ENCODE measurements at places on chromosomes 3 and 15. TPM values are rescaled to one million over a fixed set of nuclear protein-coding genes. Genes with fewer than 3 reads are reported as not detected.

DNA sequence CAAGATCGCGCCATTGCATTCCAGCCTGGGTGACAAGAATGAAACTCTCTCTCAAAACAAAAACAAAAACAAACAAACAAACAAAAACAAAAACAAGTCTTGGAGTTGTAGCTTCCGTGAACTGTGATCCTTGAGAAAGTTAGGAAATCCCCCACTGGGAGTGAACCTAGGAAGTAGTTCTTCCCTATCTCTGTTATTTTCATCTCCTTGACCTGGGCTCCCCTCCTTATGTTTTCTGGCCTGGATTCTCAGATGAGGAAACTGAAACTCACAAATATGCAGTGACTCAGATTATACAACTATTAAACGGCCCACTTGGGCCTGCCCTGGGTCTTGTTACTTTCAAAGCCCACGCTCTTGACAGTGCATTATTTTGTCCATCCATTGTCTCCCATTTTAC, 29.7 kb downstream of the SAXO2 start:
- DNase-seq, result no peak

DNA sequence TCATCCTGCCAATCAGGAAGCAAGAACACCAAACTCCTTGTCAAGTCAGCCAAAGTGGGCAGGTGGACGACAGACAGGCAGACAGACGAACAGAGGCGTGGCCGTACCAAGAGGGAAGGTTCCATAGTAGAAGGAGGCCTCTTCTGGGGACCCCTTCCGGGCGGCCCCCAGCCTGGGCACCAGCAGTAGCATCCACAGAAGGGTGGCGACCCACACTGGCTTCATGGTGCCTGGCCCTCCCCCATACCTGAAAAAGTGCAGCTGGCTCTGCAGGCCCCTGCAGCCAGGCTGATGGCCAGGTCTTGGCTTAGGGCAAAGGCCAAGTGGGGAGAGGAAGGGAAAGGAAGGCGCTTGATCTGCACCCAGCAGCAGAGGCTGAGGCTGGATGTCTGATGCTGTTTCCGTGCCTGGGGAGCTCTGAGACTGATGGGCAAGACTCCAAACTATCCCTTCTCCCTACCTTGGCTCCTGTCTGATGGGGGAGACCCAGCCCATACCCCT, 607 bp downstream of the LCTL start:
- no peak for DNase-seq

DNA sequence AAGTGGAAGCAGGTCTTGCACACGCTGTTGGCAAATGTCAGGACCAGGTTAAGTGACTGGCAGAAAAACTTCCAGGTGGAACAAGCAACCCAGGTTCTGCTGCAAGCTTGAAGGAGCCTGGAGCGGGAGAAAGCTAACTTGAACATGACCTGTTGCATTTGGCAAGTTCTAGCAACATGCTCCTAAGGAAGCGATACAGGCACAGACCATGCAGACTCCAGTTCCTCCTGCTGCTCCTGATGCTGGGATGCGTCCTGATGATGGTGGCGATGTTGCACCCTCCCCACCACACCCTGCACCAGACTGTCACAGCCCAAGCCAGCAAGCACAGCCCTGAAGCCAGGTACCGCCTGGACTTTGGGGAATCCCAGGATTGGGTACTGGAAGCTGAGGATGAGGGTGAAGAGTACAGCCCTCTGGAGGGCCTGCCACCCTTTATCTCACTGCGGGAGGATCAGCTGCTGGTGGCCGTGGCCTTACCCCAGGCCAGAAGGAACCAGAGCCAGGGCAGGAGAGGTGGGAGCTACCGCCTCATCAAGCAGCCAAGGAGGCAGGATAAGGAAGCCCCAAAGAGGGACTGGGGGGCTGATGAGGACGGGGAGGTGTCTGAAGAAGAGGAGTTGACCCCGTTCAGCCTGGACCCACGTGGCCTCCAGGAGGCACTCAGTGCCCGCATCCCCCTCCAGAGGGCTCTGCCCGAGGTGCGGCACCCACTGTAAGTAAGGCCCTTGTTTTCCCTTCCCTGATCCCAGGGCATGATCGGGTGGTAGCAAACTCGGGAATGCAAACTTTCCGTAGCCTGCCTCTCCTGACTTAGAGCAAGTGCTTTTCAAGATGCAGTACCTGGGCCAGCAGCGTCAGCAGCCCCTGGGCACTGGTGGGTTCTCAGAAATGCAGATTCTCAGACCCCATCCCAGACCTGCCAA, 759 bp downstream of the GALNT15 start:
- no peak for DNase-seq

- no peak for DNase-seq
Measured at GRCh38 chr3:115248274-115248673, 101.2 kb upstream of the ZBTB20 start.

CNOT10 gene
- 24.0 TPM for total RNA-seq

Data from dermis blood vessel endothelial cell (primary cell).